ENCODE measurements at places on chromosomes 16 and 17.

- no peak for DNase-seq
Observed at GRCh38 chr16:49021136-49021535, 260.5 kb downstream of the CBLN1 start.

GRCh38 chr17:78737332-78737731 is 44.7 kb downstream of the CYTH1 start:
- no peak for DNase-seq

DNA sequence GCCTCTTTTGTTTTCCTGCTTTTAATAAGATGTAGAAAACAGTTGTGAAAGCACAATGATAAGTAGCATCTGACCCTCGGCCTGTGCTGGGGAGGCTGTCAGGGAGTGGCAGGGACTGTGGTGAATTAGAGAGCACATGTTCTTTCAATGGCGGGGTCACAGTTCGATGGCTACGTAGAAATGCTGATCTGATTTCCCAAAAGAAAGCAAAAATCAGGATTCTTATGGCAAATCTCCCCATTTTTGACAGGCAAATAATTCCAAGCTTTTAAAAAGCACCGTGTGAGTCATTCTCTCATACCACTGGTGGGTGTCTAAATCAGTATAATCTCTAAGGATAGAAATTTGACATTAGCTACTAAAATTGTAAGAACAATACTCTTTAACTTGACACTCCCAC is 4.2 kb upstream of the MAPK7 start:
- DNase-seq: no peak

DNA sequence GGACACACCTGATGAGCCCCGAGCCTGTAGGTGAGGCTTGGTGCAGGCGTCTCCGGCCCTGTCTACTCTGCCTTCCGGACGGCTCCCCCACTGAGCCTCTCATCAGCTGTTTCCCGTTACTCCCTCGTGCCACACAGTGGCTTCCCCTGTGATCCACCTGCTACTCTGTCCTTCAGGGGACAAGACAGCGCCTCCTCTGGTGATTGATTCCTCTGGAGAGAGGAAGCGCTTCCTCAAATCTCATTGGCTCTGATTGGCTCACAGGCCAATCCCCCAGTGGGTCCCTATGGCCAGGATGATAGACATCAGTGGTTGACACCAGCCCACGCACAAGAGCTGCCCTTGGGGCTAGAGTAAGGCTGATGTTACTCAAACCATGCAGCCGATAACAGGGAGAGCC is 24.0 kb downstream of the RNF213 start:
- no peak for DNase-seq

DNA sequence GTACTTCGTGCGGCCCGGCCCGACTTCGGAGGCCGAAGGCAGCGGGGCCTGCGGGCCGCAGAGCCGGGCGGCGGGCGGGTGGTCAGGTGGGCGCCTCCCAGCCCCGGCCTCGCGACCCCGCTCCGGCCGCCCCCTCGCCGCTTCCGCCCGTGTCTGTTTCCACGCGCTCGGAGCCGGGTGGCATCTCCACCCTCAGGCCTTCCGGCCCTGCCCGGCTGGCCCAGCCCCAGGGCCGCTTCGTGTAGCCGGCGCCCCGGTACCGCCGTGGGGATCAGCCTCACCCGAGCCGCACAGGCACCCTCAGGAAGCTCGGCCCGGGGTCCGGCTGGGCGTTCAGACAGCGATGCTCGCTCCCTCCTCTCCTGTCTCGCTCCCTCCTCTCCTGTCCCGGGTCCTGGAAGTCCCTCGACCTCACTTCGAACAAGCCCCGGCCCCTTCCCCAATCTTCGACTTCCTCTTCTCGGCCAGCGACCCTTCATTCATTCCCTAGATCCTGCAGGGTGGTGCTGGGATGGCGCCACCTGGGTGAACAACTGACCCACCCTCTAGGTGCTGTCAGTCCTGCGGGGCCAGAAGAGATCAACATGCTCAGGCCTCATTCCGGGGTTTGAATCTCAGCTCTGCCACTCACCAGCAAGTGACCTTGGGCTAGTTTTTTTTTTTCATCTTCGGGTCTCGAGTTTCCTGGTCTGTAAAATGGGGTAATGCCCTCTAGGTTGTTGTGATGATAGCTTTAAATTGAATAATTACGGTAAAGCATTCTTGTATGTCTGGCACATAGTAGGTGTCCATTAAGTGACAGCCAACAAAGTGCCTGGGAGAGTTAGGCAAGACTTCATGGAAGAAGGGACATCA is 610 bp downstream of the VPS4A start:
- DNase-seq: no peak

DNA sequence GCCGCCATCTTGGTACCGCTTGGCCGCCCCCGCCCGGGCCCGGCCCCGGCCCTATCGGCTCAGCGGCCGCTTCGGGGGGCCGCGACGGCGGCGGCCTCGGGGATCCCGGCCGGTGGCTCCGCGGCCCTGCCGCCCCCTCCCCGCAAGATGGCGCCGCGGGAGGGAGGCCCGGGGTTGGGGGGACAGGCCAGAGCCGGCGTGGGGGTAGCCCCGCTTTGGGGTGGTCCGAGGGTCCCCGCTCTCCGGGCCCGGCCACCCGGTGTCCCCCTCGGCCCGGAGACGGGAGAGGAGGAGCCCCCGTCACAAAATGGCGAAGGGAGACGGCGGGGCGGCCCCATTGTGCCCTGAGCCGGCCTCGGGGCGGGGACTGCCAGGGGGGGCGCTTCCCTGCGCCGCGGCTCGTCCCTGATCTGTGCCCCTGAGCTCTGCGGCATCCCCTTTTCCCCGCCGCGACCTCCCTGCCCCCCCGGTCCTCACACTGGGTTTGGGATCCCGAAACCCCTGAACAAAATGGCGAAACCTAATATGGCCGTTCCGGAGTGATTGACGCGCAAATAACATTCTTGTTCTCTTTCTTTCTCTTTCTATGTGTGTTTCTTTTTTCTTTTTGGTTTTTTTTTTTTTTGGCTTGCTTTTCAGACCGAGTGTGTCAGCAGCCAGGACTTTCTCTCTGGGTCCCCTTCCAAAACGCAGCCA is 986 bp downstream of the HAPSTR1 start:
- DNase-seq: no peak

GRCh38 chr17:57004944-57005579 is 27.1 kb downstream of the SCPEP1 start:
- no peak for DNase-seq

DNA sequence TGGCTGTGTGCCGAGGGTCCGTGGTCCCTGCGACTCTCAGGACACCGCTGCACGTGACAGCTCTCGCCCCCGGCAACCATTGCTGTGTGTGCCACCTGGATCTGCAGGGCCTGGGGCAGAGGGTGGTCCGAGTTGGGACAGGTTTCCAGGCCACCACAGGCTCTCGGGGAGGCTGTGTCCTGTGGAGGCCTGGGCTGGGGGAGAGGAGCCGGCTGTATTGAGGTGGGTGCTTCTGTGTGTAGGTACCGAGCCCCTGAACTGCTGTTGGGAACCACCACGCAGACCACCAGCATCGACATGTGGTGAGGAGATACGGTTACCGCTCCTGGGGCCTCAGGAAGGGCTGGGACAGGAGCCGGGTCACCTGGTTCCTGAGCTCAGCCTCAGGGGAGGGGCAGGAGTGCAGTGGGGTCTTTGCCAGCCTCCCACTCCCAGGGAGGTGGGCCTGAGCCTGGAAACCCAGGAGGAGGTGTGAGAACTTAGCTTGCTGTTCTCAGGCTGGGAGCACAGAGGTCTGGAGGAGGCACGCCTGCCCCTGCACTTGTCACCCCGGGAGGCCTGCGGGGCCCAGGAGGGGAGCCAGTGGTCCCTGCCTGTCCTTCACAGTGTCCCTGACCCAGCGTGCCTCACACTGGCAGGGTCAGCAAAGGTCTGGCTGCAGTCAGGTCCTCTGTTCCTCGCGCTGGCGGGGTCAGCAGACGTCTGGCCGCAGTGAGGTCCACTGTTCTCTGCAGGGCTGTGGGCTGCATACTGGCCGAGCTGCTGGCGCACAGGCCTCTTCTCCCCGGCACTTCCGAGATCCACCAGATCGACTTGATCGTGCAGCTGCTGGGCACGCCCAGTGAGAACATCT is 7.3 kb downstream of the SPATA2L start:
- no peak for DNase-seq

DNA sequence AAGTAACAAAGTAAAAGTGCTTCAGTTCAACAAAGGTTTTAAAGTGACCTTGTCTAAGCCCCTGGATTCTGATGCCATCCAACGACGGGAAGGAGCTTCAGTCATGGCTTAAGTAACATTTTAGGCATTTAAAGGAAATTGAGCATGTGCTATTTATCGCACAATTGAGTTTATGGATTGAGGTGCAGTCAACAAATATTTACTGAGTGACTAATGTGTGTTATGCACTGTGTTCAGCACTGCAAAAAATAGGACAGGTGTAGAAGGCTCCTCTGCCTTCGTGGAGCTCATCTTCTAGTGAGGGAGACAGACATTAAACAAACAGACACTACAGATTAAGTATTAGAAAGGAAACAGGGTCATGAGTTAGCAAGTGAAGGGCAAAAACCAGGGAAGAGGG is 12.5 kb downstream of the TMIGD1 start:
- DNase-seq: peak; percentile 21

DNA sequence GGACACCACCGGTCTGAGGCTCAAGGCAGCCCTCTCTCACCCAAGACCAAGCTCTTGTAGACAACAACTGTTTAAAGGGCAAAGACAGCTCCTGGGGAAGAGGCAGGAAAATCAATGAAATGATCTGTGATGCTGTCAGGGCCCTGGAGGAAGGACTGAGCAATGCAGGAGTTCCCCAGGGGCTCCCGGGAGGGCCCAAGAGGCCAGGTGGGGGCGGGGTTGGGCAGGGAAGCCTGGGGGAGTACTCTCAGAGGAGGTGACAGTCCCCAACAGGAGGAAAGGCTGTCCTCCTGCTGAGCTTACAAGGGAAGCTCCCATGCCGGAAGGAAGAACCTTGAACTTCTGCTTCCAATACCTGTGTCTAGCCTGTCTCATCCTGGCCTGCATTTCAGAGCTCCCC is 8.3 kb upstream of the NOS2 start:
- DNase-seq: no peak

GRCh38 chr16:67207249-67208091 is 8.5 kb downstream of the ELMO3 start:
- DNase-seq: no peak

GRCh38 chr16:69834807-69835466 is 72.8 kb downstream of the WWP2 start:
- no peak for DNase-seq

DNA sequence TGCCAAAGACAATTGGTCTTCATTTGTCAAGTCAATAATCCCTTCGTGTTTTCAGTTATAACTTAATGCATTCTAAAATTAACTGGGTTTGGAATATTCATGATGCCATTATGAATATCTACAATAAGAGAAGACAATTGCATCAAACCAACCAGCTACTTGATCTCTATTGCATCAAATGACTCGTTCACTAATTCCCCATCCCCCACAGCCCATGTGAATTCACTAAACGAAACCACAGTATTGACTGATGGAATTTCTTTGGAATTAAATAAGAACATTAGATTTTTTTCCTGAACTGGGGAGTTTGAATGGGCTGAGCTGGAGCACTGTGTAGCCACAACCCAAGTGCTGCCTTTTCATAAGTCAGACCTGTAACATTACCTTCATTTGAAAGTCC is 65.3 kb downstream of the HS3ST3B1 start:
- no peak for DNase-seq

- DNase-seq: no peak
Observed at GRCh38 chr17:40198576-40198975, 20.5 kb upstream of the WIPF2 start.

DNA sequence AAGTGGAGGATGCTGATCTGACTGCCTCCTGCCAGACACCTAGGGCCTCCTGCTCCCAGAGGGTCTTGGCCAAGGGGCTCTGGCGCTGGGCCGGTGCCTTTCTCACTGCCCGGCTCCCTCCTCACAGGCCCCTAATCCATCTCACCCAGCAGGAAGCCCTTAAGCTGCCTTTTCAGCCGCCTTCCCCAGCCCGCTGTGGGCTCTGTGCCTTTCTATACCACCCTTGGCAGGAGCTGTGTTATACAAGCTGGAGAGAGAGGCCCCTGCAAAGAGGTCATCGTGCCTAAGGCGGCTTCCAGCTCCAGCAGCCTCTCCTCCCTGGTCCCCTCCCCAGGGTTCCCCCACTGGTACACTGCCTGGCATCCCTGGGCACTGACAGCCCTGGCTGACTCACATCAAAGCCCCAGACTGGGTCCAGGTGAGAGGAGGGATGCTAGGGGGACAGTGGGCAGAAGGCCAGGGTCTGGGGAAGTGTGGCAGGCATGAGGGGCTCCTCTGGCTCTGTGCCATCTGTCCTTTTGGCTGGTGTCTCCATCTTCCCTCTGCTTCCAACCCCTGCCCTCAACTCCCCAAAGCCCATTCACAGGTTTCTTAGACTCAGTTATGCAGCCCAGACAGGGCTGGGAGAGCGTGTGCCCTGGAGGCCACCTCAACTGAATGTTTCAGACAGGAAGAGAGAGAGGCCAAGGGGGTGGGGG is 15.3 kb upstream of the FZD2 start:
- DNase-seq: no peak

DNA sequence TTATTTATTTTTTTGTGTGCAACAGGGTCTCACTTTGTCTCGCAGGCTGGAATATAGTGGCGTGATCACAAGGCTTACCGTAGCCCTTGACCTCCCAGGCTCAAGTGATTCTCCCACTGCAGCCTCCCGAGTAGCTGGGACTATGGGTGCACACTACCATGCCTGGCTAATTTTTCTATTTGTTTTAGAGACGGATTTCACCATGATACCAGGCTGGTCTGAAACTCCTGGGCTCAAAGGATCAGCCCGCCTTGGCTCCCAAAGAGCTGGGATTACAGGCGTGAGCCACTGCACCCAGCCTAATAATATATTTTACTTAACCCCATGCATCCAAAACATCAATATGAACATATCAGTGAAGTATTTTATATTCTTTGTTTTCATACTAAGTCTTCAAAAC is 2.0 kb downstream of the CCDC200 start:
- no peak for DNase-seq

GRCh38 chr17:61970030-61970429 is 42.2 kb upstream of the INTS2 start:
- no peak for DNase-seq

- DNase-seq: peak; percentile 97
Observed at GRCh38 chr17:57051886-57052361, 33.1 kb upstream of the AKAP1 start.

GRCh38 chr16:85978291-85978775 is 79.4 kb downstream of the IRF8 start:
- no peak for DNase-seq

DNA sequence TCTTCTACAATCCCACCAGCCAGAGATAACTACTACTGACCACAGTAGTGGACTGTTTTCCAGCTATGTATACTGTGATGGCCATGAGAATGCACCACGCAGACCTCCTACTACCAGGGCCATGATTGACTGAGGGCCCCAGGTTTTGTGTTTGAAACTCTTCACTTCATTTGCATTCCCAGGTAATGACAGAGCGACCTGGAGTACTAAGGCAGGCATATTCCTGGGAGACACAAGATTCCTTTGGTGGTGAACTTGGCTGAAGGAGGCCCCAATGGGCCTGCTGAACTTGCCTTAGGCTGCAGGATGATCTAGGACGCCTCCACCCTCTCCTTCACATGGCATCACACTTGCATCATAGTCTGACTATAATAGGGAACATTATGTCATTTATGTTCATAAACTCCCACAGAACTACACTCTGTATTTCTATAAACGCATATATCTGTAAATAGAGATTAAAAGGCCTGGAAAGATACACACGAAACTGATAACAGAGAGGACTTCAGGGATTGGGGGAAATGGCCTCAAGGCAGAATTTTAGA is 30.4 kb downstream of the CLEC19A start:
- no peak for DNase-seq

GRCh38 chr16:54080524-54081008 is 206.0 kb downstream of the IRX3 start:
- no peak for DNase-seq

Measured in NCI-H187 treated with DMSO at 0.1 percent for 48 hours (cell line).